ENCODE measurements at places on chromosomes 1 and 21.

GRCh38 chr1:202501281-202501680 lies 152.8 kb downstream of the PPP1R12B start:
- DNase-seq, result peak; percentile 42

DNA sequence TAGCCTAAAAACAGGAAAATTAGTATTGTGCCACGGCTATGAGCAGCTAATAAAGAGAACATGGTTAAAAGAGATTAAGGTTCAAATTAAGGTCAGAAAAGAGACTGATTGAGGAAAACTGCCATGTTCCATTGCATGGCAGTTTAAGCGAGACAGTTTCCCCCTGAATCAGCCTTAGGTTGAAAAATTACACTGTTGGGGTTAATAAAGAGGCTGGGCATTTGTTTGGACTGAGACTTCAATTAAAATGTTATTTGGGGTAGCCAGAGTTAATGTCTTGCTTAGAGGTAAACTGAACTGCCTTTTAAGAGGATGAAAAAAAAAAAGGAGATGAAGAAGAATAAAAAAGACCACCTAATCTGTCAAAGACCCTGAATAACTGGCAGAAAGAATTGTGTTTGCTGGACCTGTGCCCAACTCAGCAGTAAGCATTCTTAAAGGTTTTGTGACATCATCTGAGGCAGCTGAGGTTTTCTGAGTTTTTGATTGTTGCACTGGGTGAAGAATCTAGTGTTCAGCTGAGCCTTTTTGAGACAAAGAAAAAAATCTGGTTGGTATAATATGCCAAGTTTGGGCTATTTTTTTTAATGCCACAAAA lies 17.7 kb upstream of the PROX1 start:
- DNase-seq, result no peak

DNA sequence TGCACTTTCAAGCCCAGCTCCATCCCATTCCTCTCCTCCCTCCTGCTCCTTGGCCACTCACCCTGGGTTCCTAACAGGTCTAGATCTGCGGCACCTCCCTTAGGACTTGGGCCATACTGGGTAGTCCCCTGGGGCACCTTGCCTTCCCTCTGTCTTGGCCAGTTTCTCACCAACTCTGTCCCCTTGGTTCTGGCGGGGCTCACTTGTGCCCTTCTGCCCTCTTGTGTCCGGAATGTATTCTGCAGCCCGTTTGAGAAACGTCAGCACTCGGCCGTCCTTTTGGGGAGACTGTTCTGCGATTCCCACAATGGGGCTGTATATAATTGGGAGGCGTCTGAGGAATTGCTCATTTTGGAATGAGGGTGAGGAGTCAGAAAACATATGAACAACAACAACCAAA lies 162.4 kb downstream of the ZSCAN20 start:
- DNase-seq, result peak; percentile 59

DNA sequence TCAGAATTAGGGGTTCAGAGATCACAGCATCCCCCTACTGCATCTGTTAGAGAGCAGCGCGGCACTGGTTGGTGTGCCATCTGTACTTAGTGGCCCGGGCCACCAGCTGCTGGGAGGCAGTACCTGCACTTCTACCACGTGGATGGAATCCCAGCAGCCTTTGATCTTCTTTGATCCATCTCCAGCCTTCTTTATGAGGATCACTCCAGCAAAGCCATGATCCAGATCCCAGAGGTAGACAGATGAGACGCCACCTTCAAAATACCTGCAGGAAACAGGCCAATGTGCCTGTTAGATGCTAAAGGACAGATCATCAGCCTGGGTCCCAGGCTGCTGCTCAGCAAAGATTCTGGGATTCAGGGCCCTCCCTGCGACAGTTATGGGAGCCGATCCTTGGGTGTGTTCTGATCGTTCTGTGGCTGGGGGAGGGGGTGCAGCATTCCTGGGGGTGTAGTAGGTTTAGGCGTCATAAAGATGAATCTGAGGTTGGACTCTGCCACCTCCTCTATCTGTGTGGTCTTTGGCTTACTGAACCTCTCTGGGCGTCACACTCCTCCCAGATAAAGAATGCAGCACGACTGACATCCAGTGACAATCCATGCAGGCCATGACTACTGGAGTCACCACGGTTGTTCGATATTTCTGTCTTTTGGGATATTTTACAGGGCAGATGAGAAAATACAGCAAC lies 45.3 kb downstream of the SLC66A1 start:
- DNase-seq, result no peak

DNA sequence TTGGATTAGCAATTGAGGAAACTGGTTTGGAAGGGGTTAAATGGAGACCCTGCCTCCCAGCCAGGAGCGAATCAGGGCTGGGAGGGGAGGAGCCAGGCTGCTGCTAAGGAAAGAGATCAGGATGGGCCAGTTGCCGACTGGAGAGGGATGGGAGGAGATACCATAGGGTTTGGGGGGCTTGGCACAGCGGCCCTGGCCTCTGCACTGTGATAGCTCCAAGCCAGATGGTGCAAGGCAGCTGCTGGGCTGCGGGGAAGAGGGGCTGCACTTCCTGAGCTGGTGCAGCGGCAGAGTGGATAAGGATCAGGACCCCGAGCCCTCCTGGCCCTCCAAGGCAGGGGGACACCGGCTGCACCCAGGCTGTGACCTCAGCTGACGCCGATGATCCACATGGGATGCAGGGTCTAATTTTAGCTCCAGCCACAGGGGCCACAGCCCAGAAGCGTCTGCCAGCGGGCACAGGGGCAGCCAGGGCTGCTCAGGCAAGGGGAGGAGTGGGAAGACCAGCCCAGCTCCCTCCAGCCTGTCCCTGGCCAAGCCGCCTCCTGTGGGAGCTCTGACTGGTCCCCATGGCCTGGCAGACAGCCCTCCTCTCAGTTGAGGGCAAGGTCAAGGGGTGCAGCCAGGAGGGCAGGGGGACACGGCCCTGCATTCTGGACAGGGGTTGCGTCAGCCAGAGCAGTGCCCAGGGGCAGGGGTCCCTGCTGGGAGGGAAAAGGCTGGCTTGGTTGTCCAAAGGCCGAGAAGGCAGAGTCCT lies at the start of gene EXTL1:
EXTL1 (plus strand) TSS at position 129 of the 757 bp plus-strand sequence. CDS start 872 bp downstream, outside the sequence.
- DNase-seq, result peak; percentile 64

DNA sequence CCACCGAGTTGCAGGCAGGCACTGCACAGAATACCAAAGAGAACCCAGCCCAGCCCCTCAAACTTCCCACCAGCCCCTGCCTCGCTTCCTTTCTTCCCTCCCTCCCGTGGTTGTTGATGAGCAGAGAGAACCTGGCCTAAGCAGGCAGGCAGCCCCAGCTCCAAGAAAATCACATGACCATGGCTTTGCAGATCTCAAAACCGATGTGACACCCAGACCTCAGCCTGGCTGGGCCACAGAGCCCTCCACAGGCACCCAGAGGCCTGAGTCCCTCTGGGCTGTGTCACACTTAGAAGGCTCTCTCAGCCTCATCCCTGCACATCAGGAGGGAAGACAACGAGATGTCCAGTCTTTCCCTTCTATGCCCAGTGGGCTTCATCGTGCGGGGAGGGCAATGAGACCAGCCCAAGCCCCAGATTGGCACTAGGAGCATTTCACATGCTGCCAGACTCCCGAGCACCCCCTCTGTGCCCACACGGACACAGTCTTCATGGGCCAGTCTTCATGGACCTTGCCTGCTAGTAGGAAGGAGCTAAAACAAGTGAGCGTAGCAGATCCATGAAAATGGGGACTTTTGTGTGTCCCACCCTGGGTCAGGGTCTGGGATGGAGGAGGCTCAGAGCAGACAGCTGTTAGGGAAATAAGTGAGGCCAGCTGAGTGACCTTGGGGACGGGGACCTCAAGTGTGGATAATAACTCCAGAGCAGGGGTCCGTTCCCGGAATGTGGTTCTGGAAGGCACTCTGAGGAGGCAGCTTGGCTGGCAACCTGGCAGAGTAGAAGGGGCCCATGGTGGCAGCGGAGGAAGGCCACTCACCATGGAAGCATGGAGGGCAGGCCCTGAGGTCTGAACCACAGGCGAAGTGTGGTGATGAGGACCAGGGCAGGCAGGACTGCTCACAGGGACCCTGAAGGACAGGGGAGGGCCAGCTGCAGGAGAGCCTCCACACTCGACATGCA lies 204.4 kb upstream of the VAMP3 start:
- DNase-seq, result no peak

DNA sequence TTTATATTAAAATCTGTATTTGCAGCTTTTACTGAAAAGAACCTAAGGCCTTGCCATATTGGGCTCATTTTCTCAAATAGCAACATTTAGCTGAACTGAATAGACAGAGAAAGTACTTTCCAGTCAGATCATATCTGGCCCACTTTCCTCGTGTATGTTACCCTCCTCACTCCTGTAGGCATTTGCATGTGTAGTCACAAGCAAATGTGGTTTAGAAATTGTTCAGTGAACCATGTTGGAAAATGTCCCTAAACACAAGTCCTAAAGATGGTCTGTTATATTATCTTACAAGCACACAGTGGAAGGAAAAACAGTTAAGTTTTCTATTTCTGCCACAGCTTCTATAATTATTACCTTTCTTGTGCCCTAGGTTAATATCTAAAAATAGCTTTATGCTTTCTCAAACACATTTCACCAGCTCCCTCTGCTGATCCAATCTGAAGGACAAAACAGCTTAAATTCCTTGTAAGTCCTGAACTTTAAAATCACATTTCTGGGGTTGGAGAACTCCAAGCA lies 606 bp upstream of the FMO4 start:
- no peak for DNase-seq

GRCh38 chr1:91803847-91804545 lies 82.0 kb downstream of the TGFBR3 start:
- DNase-seq, result no peak

DNA sequence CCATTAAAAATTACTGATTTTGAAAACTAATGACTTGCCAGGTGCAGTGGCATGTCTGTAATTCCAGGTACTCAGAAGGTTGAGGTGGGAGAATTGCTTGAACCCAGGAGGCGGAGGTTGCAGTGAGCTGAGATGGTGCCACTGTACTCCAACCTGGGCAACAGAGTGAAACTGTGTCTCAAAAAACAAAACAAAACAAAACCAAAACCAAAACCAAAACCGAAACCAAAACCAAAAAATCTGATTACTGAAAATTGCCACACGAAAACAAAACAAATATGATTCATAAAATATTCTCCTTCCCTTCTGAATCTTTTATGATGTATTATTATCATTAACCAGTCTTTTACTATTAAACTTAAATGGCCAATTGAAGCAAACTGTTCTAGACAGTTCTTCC lies 74.1 kb downstream of the SERINC2 start:
- no peak for DNase-seq

- no peak for DNase-seq
Measured at GRCh38 chr1:99005537-99005942, 879 bp upstream of the PLPPR5 start.

GRCh38 chr1:77542813-77543420 lies 139.5 kb downstream of the ZZZ3 start:
- DNase-seq, result no peak

DNA sequence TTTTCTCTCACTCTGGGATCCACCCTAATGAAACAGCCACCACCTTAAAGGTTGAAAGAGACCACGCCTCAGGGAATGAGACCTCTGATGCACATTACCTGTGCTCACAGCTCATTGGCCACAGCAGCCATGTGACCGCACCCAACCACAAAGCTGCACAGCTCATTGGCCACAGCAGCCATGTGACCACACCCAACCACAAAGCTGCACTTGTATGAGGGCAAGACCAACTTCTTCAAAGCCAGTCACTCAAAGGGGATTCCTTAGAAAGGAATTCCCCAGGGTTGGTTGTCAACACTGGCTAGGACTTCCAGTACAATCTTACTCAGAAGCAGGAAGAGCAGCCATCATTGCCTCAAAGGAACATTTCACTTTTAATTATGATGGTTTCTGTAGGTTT lies 43.6 kb upstream of the PDE9A start:
- DNase-seq, result no peak

- no peak for DNase-seq
Measured at GRCh38 chr1:227280836-227281235, 37.5 kb downstream of the CDC42BPA start.

GRCh38 chr1:31380181-31380580 lies 7.3 kb upstream of the FABP3 start:
- DNase-seq, result no peak

GRCh38 chr1:25971066-25971810 lies 26.6 kb downstream of the PAFAH2 start:
- no peak for DNase-seq

DNA sequence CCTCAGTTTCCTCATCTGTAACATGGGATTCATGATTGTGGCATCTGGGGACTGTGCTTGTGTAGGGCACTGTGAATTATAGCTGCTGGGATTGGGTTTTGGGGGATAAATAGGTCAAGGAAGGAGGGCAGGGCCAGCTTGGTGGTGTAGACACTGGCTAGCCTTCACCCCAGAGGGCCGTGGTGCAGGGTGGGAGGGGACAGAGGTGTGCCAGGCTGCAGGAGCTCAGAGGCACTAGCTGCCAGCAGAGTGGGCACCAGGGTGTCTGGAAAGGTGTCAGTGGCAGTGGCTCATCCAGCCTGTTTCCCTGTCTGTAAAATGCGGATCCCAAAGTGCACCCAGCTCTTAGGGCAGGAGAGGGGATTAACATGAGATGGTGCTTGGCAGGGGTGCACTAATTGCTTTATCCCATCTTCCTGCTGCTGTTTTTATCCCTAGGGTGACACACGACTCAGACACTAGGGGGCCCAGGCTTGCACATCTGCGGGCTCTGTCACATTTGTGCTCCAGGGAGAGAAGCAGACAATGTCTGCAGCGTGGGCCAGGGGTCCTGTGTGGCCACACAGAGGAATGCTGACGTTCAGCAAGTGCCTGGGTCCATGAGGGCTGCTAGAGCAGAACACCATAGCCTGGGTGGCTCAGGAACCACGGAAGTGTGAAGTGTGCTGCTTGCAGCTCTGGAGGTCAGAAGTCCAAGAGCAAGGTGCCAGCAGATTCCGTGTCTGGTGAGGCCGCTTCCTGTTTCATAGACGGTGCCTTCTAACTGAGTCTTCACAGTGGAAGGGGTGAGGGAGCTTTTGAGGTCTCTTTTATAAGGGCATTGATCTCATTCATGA lies 19.3 kb downstream of the OBSCN start:
- no peak for DNase-seq

GRCh38 chr1:64712049-64712448 lies 32.8 kb upstream of the RAVER2 start:
- DNase-seq, result no peak

- no peak for DNase-seq
Measured at GRCh38 chr1:161207173-161207572, 5.0 kb downstream of the NDUFS2 start.

DNA sequence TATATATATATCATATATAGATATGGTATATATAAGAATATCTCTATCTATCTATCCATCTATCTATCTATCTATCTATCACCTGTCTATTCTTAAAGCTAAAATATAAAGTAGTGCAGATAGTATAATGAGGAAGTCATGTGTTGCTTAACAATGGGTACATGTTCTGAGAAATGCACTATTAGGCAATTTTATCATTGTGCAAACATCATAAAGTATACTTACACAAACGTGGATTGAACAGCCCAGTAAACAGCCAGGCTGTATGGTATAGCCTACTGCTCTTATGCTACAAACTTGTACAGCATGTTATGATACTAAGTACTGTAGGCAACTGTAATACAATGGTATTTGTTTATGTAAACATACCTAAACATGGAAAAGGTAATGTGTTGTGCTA lies 621.0 kb upstream of the NCAM2 start:
- DNase-seq, result no peak

- no peak for DNase-seq
Measured at GRCh38 chr1:17429183-17429582, 10.3 kb downstream of the RCC2 start.

GRCh38 chr1:186620566-186621350 lies 59.5 kb downstream of the PTGS2 start:
- DNase-seq, result peak; percentile 76
